ENCODE measurements at places on chromosomes 1 and 21. TPM values are rescaled to one million over a fixed set of nuclear protein-coding genes. Genes with fewer than 3 reads are reported as not detected.

- no peak for DNase-seq
Observed at GRCh38 chr1:4599521-4599920, 54.9 kb upstream of the AJAP1 start.

- DNase-seq = no peak
Observed at GRCh38 chr1:14773396-14774025, 175.0 kb downstream of the KAZN start.

- no peak for DNase-seq
Observed at GRCh38 chr21:16872616-16873015, 640.2 kb upstream of the CXADR start.

- DNase-seq = no peak
Observed at GRCh38 chr1:165857046-165857801, 29.8 kb downstream of the UCK2 start.

- no peak for DNase-seq
Observed at GRCh38 chr21:39694750-39695149, 50.2 kb upstream of the IGSF5 start.

GRCh38 chr1:11132563-11133293 is 33.1 kb upstream of the EXOSC10 start:
- no peak for DNase-seq

- DNase-seq = no peak
Observed at GRCh38 chr1:107181253-107181969, 40.6 kb downstream of the NTNG1 start.

DNA sequence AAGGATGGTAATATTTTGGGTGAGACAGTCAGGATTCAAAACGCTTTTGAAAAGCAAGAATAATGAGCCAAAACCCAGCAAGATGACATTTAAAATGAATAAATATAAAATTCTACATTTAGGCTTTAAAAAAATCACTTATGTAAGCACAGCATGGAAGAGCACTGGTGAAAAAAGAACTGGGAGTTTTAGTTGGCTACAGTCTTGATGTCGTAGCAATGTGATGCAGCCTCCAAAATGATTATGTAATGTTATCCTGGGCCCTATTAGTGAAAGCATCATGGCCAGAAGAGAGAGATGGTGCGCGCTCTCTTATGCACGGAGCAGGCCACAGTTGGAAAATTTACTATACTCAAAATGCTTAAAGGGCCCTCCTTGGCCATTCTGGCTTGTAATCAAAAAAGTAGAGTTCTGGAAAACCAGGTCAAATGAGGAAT is 5.1 kb downstream of the KCNJ9 start:
- DNase-seq = no peak

DNA sequence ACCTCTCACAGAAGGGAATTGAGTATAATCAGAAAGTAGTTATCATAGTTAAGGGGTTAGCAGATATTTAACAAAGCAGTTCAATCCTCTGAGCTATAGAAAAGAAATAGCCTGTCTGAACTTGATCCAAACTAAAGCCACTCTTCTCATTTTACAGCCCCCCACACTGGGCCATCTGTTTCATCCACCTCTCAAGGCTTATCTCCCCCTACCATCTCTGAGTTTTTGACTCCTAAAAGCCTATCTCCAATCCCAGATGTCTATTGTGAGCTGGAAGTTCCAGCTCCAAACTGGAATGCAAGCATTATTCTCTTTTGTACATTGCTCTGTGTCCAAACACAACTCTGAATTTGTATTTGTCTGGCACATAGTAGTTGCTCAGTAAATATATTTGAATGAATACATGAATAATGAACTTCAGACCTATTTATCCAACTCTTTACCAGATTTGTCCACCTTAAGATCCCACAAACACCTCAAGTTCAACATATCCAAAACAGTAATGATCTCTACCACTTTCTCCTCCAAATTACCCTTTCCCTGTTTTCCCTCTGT is 98.1 kb downstream of the PLPP3 start:
- no peak for DNase-seq

- peak; percentile 30 for DNase-seq
Observed at GRCh38 chr1:157969697-157970485, 23.6 kb upstream of the KIRREL1 start.

Gene RXFP4
- 0.12 TPM for total RNA-seq

Gene SGIP1
- total RNA-seq = 2.3 TPM
